ENCODE measurements at places on chromosomes 4 and X.

- no peak for DNase-seq
Observed at GRCh38 chr4:186016796-186017195, 52.2 kb upstream of the TLR3 start.

DNA sequence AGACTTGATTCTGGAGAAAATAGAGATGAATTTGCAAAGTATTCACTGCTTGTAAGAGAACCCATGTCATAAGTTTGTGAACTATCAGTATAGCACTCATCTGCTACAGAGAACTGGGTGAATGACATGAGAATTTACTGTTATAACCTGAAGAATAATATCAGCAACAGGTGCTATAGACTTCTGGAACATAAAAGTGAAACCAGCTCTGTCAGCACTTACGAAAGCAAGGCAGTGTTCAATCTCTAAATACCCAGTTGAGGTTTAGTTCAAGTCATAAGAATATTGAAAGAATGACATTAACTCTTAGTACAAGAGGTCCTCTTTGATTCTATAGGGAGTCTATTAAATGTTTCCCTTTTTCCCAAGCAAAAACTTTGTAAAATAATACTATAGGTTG is 232.9 kb upstream of the ANKRD50 start:
- DNase-seq: no peak

DNA sequence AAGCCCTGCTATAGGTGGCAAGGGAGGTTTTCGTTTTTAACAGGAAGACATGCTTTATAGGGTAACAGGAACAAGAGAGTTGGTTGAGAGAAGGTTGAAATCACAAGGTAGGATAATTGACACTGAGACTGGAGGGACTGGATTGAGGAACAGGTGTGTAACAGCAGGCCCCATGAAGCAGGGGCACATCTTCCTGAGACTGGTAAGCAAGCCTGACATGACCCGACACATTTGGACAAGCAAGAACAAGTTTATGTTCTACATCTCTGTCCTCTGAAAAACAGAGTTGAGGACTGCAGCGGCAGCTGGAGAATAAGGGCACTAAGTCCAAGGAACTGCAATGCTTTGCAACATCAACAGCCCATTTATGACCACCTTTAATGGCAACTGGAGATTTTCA is 5.2 kb downstream of the RPS4X start:
- no peak for DNase-seq

DNA sequence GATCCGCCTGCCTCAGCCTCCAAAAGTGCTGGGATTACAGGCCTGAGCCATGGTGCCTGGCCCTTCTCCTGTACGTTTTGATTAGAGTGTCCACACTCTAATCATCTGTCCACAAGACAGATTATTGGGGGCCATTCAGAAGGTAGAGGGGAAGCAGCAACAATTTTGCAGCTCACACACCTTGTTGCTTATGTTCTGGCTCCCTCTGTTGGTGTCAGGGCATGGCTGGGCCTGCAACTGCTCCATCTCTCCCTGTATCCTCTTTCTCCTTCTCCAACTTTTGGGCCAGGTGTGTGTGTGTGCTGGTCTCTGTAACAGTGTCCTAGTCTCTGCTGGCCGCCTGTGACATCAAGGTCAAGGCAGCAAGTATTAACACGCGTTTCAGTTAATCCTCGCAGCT is 125.5 kb upstream of the MBNL3 start:
- DNase-seq: no peak

DNA sequence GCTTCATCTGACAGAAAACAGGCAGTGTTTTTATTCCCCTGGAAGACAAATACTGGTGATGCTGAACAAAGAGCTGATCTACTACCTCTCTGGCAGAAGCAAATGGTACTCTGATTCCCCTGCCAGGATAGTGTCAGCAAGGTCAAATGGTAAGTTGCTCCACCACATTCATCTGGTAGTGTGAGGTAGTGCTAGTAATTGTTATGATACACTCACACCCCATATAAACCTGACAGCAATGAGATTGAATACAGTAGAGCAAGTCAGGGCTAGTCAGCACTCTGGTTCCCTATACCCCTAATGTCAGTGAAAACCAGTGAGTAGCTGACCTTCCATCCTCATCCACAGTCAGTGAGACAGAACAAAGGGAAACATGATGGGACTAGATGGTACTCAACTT is 3.4 kb upstream of the SPIN4 start:
- DNase-seq: no peak

GRCh38 chr4:145909281-145909715 is 29.3 kb downstream of the ZNF827 start:
- DNase-seq: no peak

- no peak for DNase-seq
Observed at GRCh38 chr4:52869196-52869595, 7.1 kb downstream of the RASL11B start.

DNA sequence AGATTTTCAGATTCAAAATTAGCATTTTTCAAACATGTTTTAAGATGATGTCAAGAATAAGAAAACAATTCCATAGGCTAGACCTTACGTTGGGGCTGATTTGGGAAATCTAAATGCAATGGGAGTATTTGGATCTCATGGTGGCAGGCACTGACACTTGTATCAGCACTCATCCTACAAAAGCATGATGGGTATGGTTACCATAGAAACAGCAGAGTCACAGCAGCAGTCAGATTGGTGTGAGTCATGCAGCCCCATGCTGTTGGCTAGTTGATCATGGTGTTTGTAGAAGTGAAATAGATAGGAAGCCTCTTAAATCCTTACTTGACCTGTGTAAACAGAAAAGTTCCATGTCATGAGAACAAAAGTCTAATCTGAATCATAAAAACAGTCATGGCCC is 1637.3 kb upstream of the PABPC4L start:
- no peak for DNase-seq

GRCh38 chrX:120287513-120288112 is 23.6 kb downstream of the TMEM255A start:
- DNase-seq: no peak

GRCh38 chrX:23503835-23504539 is 163.3 kb upstream of the PRDX4 start:
- no peak for DNase-seq

- DNase-seq: no peak
Observed at GRCh38 chr4:76420762-76421581, at the start of gene CCDC158. TSS of gene CCDC158 (minus strand) at chr4:76421141. CDS start at chr4:76403207, 17,934 bp downstream.

- DNase-seq: no peak
Observed at GRCh38 chr4:97150966-97151365, 992.3 kb downstream of the STPG2 start.

GRCh38 chr4:15855804-15856475 is 77.8 kb downstream of the CD38 start:
- no peak for DNase-seq

- no peak for DNase-seq
Observed at GRCh38 chr4:54386693-54387092, 157.6 kb downstream of the PDGFRA start.

GRCh38 chrX:1781766-1782165 is 166.9 kb downstream of the ASMT start:
- DNase-seq: no peak

- no peak for DNase-seq
Observed at GRCh38 chr4:175453456-175453855, 358.6 kb downstream of the GPM6A start.

GRCh38 chr4:154989511-154989910 is 208.4 kb downstream of the RBM46 start:
- no peak for DNase-seq

DNA sequence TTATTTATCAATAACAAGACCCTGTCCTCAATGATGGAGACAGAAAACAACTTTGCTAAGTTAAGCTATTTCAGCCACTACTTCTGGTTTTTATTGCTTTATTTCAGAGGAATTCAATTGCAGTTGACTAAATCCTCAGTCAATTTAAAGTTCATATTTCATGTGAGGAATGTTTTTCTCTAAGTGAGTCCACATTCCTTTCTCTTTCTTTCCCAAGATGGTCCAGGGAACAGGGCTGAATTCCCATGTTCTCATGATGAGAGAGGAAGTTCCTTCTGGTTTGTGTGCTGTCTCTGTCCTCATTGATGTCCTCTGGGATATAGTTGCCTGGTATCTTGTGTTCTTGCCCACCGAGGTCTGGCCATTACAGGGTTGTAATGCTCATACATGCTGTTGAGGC is 117.2 kb downstream of the SLIT2 start:
- no peak for DNase-seq

DNA sequence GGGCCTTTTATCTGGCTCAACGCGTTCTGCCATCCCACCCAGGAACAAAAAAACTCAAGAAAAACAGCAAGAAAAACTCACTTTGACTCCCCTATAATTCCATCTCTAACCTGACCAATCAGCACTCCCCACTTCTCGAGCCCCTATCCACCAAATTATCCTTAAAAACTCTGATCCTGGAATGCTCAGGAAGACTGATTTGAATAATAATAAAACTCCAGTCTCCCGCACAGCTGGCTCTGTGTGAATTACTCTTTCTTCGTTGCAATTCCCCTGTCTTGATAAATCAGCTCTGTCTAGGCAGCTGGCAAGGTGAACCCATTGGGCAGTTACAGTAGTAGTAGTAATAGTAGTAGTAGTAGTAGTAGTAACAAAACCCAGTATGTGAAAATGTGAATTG is 165.7 kb upstream of the CASK start:
- DNase-seq: no peak

DNA sequence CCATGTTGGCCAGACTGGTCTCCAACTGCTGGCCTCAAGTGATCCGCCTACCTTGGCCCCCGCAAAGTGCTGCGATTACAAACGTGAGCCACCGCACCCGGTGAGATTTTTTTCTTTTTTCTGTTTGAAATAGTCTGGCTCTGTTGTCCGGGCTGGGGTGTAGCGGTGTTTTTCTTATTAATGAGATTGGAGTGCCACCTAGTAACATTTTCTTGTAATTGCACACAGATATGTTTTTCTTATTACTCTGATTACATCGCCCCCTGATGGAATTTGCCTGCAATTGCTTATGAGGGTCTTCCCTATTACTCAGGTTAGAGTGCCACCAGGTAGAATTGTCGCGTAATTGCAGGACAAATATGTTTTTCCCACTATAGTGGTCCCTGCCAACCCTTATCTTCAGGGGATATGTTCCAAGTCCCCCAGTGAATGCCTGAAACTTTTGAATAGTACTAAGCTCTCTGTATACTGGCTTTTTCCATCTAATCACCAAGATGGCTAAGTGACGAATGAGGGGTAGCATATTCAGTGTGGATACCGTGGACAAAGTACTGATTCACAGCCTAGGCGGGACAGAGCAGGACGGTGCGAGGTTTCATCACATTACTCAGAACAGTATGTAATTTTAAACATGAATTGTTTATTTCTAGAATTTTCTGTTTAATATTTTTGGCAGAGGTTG is 8.6 kb upstream of the PDHA1 start:
- no peak for DNase-seq

GRCh38 chrX:118255921-118256320 is 90.0 kb upstream of the WDR44 start:
- no peak for DNase-seq

DNA sequence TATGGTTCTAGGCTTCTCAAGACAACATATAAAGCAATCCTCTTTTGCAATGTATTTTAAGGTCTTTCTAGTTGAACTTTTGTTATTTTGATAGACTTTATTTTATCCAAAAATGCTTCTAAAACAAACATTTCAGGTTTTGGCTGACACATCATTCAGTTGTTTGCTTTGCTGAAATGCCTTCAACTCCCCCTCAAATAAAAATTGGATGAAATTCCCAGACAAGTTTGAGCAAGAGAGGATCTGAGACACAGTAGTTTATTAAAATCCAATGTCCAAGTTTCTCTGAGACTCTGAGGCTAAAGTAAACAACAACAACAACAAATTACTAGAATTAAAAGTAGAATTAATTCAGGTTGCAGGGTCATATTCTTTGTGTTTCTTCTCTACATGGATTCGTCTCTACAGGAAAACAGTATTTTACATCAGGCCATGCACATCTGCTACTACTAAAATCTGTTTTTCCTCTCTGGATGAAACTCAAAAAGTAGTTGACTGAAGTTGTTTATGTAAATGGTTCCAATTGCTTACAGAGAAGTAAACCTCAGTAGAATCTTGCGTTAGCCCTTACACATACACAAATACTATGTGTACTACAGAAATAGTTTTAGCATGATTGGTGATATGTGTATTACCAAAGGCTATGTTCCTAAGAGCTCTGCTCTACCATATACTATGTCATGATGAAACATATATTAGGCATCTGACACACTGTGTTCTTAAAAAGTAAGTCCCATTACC is 64.9 kb downstream of the PRSS12 start:
- no peak for DNase-seq

DNA sequence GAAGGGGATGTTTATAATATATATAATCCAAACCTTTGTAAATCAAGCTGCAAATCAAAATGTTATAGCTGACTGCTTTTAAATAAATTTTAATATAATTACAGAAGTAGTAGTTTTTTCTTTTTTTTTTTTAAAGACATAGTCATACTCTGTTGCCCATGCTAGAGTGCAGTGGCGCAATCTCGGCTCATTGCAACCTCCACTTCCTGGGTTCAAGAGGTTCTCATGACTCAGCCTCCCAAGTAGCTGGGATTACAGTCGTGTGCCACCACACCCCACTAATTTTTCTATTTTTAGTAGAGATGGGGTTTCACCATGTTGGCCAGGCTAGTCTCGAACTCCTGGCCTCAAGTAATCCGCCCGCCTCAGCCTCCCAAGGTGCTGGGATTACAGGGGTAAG is 178.7 kb downstream of the FBXW7 start:
- DNase-seq: no peak

GRCh38 chr4:96145601-96146000 is 305.7 kb downstream of the PDHA2 start:
- no peak for DNase-seq

- DNase-seq: peak; percentile 13
Observed at GRCh38 chrX:74449322-74449936, 28.1 kb downstream of the SLC16A2 start.

- no peak for DNase-seq
Observed at GRCh38 chr4:176393306-176394013, 73.7 kb downstream of the SPCS3 start.

DNA sequence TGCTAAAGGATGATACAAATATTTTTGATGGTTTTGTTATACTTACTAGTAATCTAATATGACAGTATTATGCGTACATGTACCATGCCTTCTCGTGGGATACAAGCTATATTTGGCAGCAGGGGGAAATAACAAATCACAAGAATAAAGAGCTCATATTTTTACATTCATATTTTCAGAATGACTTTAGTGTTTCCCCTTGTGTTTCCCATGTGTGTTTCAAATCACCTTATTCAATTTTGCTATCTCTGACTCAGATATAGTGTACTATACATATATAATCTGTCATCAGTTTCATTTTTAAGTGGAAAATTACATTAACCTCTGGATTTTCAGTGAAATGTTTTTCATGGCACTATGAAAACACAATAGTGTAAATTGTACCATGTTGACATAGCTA is 146.8 kb downstream of the RPA4 start:
- DNase-seq: no peak

- DNase-seq: no peak
Observed at GRCh38 chr4:21469438-21470300, 478.9 kb downstream of the KCNIP4 start.
